Stimulated activated CD4-positive, alpha-beta T cell treated with anti-CD3 and anti-CD28 coated beads, TNF-alpha, amount 100 ng/mL, for 24 hours (primary cell): ENCODE measurements at places on chromosomes 2 and 18.

- no peak for DNase-seq
Observed at GRCh38 chr18:71189581-71189980, 900.7 kb downstream of the SOCS6 start.

DNA sequence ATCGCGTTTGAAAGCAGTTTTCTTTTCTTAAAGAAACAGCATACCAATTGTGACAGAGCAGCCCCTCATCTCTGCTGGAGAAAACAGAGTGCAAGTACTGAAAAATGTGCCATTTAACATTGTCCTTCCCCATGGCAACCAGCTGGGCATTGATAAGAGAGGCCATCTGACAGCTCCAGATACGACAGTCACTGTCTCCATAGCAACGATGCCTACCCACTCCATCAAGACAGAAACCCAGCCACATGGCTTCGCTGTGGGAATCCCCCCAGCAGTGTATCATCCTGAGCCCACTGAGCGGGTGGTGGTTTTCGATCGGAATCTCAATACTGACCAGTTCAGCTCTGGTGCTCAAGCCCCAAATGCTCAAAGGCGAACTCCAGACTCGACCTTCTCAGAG lies 9.5 kb downstream of the GRHL1 start:
- DNase-seq: no peak

DNA sequence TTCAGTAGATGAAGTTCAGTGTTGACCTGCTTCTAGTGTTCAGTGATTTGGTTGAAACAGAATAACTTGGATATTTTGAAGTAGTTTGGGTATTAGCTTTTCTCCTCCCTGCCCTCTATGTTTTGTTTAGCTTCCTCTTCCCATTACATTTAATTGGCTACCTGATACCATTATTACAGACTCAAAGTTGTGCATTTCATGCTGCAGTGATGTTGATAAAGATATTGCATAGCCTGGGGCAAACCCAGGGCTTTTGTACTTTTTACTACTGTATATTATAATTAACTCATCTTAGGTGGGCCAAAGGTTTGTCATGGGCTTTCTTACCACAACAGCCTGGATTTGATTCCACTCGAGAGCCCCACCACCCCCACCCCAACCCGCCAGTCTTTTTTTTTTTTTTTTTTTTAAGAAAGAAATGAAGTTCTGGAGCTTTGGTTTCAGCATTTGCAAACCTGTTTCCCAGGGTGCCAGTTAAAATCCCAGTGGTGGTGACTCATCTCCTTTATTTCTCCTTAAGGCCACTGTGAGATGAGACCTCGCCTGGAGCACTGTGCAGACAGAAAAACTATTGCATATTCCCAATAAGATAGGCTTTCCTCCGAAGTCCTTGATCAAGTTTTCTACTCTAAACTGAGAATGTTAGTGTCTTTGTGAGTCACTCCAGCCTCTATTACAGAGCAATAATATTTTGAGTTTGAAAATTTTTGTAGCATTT lies 393.7 kb upstream of the FANCL start:
- DNase-seq: no peak

- DNase-seq: no peak
Observed at GRCh38 chr18:67211646-67212045, 304.9 kb downstream of the DSEL start.

DNA sequence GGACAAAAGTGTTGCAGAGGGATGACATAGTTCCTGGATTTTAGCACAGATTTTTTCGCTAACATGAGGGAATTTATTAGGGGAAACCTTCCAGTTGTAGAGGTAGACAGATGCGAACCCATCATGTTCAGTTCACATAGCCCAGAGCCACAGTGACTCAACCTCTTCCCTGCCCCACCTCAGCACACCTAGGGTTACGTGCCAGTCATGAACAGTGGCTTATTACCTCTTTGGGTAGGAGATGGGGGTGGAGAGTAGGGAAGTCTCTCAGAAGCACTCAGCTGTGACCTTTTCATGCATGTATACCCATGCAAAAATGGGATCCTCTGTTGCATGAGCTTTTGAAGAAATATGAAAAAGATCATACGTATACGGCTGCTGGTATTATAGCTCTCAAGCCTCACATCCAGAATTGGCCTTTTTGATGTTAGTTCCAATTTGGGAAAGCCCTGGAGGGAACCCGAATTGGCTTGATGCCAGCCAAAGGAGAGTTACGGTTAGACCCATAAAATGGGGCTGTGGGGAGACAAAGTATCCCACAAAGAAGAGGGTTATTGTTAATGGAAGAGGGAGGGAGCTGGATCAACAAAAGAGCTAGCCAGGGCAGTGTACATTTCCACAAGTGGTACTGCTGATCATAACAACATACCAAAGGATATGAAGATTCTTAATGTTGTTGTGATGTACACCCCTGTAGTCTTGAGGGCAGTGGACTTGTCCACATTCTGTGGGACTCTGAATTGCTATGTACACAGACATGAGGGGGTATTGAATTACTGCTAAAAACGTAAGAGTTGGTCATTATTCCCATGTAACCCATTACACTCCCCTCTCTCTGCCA lies 4.9 kb downstream of the TANC1 start:
- no peak for DNase-seq

DNA sequence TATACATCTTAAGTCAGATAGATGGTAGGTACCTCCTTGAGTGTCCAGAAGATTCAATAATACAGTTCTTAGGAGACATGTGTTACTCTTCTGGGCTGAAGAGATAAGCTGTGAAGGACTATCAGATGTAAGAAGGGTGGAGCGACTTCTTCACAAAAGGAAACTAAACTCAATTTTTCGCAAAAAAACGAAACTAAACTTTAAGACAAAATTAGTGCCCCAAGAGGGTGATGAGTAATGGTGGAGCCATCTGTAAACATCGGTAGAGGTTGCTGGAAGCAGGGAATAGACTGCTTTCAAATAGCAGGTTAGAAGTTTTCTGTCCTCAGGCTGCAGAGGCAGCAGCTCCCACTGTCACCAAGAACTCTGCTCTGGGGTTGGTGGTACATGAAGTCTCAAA lies 111.6 kb upstream of the TACR1 start:
- DNase-seq: no peak

- no peak for DNase-seq
Observed at GRCh38 chr18:48019557-48020325, 89.3 kb upstream of the SMAD2 start.

DNA sequence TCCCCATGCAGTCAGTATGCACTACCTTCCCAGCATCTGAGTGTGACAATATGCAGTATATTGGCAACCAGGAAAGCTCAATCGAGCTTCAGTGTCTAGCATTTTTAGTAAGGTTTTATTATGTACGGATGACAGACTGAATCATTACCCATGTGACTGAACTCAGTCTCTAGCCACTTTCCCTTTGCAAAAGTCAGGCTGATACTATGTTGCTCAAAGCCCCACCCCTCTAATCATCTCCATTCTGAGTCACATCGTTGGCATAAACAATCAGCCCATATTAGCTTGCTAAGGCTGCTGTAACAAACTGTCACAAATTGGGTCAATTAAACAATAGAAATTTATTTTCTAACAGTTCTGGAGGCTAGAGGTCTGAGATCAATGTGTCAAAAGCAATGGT lies 25.8 kb upstream of the SRD5A2 start:
- DNase-seq: no peak

GRCh38 chr2:46555011-46555410 lies 75.6 kb downstream of the TMEM247 start:
- no peak for DNase-seq

GRCh38 chr2:206876216-206876860 lies 63.0 kb upstream of the CPO start:
- DNase-seq: no peak

DNA sequence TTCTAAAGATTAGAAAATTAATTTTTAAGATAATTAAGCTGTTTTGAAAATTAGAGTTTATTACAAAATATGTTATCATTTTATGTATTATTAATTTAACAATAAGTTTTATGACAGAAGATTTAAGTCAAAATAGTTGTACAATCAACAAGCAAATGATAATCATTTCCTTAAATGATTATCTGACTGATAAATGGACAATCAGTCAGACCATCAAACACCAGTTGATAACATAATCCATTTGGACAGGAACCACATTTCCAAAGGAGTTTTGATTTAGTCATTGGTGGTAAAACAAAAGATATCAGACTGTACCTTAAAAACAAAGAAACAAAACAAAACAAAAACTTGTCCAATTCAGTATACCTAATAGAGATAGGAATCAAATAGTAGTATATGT lies 1.9 kb downstream of the TFPI start:
- no peak for DNase-seq

DNA sequence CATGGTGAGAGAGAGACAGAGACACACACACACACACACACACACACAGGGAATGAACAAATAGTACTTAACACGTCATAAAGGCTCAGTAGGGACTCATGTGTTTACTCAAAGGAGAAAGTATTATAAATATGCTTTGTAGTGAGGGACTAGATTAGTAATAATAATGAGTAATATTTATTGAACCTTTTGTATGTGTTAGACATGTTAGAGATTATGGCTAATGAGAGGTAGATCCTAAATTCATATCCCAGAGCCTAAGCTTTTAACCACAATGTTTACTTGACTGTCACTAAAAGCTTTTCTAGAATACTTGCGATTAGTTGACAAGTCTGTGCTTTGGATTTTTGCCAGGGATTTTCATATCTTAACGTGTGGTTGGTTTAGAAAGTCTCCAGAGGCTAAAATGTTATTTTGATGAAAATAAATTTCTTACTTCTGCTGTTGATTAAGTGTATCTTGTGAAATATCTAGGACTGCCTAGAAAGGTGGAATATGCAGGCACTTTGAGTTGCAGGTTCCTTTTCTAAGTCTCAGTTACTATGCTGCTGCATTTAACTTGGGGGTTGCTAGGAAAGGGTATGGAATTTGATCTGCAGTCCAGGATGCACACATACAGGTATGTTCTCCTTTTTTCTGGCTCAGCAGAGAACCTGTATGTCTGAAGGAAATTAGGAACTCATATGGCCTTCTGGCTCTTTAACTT lies 64.5 kb downstream of the UBR3 start:
- DNase-seq: no peak

GRCh38 chr2:69214898-69215297 lies 172.1 kb downstream of the GFPT1 start:
- DNase-seq: no peak

GRCh38 chr2:233976087-233976486 lies 58.9 kb downstream of the TRPM8 start:
- DNase-seq: no peak

DNA sequence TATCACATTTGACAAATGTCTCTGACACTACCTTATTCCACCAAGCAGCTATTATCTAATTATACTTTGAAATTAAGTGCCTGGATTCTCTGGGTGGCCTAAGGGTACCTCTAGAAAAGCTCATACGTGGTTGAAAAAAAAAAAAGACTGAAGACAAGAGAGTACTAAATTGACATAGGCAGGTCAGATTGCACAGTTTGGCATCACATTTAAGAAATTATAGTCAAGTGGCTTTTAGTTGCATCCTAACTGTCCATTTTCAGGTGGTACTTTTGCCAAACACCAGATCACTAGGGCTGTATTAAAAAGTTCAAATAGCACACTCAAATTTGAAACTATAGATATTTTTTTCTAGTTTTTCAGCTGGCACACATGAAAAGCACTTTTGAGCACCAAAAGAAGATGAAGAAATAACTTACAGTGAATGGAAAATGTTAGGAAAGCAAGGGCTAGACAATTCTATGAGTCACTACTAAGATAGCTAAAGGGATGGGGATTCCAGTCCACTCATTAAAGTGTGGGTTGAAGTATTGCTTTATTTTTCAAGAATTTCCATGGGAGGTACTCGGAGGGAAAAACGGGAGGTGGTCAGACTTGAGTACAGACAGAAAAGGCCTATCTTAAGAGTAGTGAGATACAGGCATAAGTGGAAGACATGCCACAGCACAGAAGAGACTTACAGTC lies 106.5 kb upstream of the COL5A2 start:
- no peak for DNase-seq

GRCh38 chr2:99959261-99960014 lies 183.0 kb downstream of the AFF3 start:
- DNase-seq: no peak

- peak; percentile 7 for DNase-seq
Observed at GRCh38 chr18:11654736-11655605, 34.1 kb upstream of the GNAL start.

GRCh38 chr18:36419188-36419899 lies 121.8 kb downstream of the FHOD3 start:
- no peak for DNase-seq

- no peak for DNase-seq
Observed at GRCh38 chr18:8845506-8845905, 140.2 kb downstream of the MTCL1 start.

DNA sequence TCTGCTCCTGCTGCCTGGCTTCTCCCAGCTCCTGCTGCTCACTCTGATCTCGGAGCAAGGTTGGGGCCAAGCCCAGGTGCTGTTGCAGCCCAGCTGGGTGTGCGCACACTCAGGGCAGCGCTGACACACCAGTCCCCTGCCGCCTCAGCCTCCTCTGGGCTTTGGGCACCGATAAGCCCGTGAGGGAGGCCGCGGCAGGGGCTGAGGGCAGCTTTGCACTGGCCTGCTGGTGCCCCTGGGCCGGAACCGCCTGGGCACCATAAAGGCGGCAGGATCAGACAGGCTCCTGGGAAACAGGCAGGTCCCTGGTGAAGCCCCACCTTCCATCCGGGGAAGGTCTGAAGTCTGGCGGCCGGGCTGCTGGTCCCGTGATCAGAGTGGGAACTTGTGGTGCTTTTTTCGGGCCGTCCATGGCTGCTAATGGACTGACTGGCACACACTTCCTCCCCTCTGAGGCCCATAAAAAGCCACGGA lies 14.1 kb upstream of the EML6 start:
- DNase-seq: no peak

DNA sequence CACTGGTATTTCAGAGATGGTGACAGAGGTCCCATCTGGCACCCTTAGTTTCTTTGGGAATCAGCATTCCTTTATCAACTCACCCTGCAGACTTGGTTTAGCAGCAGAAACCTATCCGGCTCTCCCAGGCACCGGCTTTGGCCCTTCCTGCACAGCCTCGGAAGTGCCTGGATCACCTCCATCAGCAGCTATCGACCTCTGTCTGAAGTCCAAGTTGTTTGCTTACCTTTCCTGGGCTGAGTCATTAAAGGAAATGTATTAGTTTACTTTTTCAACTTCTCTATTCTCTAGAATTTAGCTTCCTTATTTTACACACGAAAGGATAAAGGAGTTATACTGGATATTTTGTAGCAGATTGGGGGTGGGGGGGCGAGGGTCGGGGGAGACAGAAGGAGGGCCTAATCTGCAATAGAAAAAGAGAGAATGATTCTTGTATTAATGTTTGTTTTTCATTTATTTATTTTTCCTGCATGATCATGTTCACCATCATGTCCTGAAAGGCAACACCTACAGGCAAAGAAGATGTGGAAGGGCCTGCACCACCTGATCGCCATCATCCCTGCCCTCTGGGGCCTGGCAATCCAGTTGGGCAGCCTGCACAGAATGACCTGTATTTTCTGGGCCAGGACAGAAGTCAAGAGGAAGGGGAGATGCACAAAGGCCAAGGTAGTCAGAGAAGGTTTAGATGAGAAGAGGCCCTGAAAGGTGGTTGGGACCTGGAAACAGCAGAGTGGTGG lies 22.1 kb upstream of the MAT2A start:
- no peak for DNase-seq
